ENCODE measurements at places on chromosomes 7 and 10.

DNA sequence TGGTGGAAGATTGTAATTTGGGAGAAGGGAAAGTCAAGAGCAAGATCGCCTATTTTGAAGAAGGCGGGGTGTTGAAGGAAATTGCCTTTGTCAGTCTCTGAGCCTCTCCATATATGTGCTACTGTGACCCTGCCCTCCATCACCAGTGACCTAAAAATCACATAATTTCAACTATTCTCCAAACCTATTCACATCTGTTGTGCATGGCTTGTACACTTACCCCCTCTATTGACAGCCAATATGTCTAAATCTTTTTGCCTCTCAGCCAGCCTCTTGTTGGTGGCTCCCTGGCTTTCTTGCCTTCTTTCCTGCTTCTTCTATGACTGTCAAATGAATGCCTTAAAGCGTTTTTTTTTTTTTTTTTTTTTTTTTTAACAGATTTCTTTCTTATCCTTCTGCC is 295.6 kb downstream of the AUTS2 start:
- no peak for DNase-seq

DNA sequence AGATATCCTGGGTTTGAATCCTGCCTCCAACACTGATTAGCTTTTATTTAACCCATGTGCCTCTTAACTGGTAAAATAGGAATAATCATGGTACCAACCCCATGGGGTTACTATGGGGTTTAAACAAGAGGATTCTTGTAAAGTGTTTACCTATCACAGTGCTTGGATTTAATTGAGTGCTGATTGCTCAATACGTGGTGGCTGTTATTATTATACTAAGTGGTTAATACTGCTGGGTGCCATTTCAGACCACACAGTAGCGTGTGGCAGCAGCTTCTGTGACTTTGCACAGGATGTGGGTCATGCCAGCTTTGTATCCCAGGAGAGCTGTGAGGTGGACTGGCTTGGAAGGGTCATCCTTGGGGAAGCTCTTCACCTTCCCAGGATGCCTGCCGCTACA is 177.2 kb downstream of the SEC23IP start:
- DNase-seq: no peak

DNA sequence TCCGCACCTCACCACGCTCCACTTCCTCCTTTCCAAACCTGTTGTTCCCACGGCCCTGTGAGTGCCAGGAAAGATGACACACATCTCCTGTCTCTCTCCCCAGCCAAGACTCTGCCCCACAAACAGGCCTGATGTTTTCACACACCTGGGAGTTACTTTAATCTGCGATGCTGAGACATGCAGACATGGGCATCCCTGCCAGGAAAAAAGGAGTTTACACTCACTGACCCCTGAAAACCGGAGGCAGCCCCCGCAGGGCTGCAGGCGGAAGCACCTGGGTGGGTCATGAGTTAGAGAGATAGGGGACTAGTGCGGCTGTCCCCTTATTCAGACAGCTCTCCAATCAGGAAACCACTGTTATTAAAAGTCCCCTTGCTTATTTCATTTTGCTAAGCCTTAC is 106.4 kb upstream of the CARD11 start:
- no peak for DNase-seq

GRCh38 chr7:22890773-22891172 is 68.1 kb upstream of the TOMM7 start:
- DNase-seq: no peak

DNA sequence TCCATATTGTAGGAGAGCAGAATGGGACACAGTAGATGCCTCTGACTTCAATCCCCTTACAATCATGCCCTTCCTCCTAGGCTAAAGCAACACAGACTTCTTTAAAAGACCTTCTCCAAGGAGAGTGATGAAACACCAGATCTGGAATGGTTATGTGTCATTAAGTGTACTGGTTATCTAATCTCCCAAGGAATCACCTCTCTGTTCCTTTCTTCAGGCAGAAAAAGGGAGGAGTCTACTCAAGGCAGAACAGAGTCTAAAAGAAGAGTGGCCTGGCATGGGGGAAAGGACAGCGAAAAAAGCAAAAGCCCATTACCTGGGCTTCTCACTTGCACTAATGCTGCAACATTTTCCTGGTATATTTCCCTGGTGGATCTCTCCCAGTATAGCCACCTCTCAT is 2.9 kb downstream of the ELMO1 start:
- DNase-seq: no peak

- DNase-seq: no peak
Measured at GRCh38 chr10:5583525-5584175, 58.9 kb downstream of the CALML3 start.

DNA sequence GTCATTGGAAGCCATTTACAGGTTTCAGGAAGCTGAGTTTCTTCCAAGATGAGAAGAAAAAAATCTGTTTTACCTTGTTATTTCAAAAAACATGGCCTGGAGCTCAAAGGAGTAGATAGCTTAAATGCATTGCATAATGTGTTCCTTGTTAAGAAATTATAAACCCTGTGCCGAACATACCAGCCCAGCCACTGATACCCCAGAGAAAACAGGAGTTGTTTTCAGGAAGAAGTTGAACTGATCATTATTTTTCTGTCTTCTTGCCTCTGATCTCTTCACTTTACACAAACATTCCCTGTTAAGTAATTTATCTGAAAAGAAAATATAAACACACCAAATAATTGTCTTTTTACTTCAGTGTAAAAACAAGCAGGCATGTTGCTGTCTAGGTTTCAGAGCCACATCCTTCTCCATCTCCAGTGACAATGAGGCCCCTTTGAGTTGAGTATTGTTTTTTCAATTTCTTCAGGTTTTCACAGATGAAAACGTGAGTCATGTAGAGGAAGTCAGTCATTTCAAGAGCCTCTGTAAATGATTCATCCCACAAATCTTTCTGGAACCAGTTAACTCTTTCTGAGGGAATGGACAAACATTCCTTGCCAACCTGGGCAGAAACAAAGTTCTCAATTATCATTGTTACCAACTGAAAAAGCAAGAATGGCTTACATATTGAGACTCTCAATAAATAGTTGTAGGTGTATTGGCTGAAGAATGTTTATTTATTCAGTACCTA is 244.2 kb downstream of the IPMK start:
- no peak for DNase-seq

- no peak for DNase-seq
Measured at GRCh38 chr10:3631701-3632330, 153.2 kb downstream of the KLF6 start.

DNA sequence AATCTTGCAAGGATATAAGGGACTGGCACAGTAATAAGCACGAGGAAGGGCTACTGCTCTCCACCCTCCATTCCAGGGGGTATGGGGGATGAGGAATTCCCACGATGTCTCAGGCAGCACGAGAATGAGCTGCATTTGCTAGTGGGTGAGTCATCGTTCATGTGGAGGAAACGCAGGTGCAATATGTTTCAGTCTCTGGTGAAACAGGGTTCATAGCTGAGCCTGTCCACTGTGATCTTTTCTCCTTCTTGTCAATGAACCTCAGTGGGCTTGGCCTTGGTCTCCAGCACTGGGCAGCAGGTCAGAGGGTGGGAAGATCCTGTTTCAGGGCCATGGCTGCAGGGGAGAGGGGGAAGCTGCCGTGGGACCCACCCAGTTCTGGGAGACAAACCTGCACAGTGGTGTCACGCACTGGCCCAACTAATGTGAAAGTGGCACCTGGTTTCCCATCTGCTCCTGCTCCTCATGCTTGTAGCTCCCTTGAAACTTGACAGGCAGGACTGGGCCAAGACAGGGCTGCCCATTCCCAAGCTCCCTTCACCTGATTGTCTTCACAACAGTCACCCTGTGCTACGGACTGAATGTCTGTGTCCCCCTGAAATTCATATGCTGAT is 181.9 kb downstream of the USP6NL start:
- no peak for DNase-seq

DNA sequence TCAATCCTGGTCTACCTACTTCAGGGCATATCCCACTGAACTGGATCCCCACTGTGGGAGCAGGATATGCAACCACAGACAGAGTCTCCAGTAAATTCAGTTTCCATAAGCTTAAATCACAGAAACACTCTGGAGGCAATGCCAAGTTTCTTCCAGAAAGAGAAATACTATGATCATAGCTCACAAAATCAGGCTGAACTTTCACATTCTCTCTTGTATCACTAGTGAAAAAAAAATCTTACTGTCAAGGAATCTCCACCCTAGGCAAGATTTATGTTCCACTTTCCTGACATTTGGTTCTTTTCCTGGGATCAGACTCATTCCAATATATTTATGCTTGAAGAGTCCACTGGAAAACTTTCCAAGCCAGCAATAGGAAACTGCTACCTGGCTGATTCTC is 749.0 kb downstream of the SUGCT start:
- DNase-seq: no peak

DNA sequence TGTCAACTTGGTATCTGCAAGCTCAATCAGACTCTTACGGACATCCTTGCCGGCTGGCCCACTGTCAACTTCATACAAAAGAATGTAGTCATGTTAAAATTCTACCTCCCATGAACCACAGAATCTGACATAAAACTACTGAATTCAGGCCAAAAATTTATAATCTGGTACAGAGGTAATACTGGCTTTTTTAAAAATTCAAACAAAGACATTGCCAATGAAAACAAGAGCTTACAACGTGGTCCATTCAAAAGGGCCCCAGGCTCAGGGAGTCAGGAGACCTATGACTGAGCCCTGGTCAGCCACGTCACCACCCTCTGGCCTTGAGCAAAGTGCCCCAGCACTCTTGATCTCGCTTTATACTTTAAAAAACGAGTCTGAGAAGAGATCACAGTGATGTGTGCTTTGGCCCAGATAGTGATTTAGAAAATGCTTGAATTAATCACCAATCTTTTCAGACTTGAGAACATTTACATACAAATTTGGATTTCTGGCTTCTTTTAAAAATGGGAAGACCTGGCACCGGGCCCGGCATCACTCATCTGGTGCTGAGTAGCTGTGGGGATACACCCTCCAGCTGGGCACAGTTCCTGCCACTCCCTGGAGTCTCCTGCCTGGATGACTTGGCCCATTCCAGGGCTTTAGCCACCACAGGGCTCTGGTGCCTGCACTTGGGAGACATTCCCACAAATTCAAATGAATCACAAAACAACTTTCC is 94.1 kb downstream of the PIP4K2A start:
- DNase-seq: no peak

- no peak for DNase-seq
Measured at GRCh38 chr7:107194052-107194451, 25.2 kb downstream of the HBP1 start.

GRCh38 chr10:28587270-28587969 is 54.5 kb downstream of the WAC start:
- no peak for DNase-seq
